ENCODE measurements at places on chromosomes 5 and 9.
A peak's percentile ranks its signal among the peaks of the same experiment; 100 is the strongest.

DNA sequence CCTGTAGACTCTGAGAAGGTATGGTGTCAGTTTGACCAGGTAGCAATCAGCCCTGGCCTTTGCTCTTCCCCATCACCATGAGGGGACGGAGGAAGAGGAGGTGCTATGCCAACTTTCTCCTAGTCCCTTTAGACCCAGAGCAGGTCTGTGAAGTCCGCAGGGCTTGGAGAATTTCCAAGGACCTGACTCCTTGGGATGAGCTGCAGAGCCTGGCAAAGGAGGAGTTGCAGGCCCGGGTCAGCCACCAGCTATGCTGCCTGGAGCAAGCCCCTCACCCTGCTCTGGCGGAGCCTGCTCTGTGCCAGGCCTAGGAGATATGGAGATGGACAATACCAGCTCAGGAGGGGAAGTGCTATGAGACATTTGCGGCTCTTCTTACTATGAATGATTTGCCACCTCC, 188.3 kb downstream of the CDK5RAP2 start:
- H3K27ac ChIP-seq = no peak overlapping the region
- peaks cover 29% of the 10 kb centered on the region for H3K36me3 ChIP-seq
- H3K4me1 ChIP-seq = peaks cover 20% of the 10 kb centered on the region
- DNase-seq = no peak
- no peak overlapping the region for H3K4me3 ChIP-seq

GRCh38 chr5:135137146-135137915, 103.3 kb upstream of the PITX1 start:
- no peak for DNase-seq
- peaks cover 44% of the 10 kb centered on the region for H3K4me1 ChIP-seq
- no peak overlapping the region for H3K4me3 ChIP-seq

DNA sequence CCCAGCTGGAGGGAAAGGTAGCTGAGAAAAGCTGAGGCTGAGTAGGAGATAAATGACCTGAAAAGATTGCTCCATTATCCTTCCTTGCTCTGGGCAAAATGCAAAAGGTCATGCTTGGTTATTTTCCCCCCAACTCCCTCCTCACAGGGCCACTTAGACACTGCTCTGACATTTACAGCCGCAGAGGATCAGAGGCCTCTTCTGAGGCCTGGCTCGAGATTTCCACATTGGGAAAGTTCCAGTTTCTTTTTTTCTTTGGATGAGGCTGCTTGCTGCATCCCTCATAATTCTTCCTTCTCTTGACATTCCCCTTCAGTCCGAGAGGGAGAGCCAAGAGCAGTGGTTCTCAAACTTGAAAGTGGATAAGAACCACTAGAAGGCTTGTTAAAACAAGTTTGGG, 60.1 kb upstream of the HSPA9 start:
- no peaks in the 10 kb centered on the region for H3K36me3 ChIP-seq
- peak; percentile 29 for DNase-seq
- no peak overlapping the region for H3K27ac ChIP-seq
- H3K27me3 ChIP-seq = peaks cover 15% of the 10 kb centered on the region
- H3K4me3 ChIP-seq = no peak overlapping the region

DNA sequence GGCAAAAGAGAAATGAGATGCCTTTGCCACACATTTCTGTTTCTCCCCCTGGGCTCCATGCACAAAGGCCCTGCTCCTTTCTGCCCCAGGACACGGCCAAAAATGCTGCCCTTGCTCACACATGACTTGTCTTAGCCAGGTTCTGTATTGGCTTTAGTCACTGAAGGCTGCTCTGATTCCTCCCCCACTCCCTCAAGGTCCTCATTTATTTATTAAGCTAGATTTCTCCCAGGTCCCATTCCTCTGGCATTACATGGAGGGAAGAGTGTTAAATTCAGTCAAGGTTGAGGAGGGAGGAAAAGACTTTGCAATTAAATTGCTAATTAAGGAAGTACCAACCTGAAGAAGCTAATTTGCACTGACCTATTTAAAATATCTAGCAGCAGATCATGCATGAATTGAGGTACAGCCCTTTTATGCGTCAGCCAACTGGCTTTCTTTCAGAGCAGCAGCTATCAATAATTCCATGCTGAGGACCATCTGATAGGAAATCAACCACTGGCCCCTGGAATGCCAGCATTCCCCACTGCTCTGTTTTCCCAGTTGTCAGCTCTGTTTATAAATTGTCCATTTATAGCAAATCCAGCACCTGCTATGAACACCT, 81.2 kb upstream of the MAP3K1 start:
- H3K4me3 ChIP-seq = no peak overlapping the region
- no peak overlapping the region for H3K27ac ChIP-seq
- peaks cover 3% of the 10 kb centered on the region for H3K4me1 ChIP-seq
- H3K36me3 ChIP-seq = no peaks in the 10 kb centered on the region
- 0 out of 2 replicates have a peak, but pooled peaks cover under 1% of the 10 kb centered on the region for H3K27me3 ChIP-seq

- DNase-seq = peak; percentile 93
- no peaks in the 10 kb centered on the region for H3K36me3 ChIP-seq
- no peaks in the 10 kb centered on the region for H3K27me3 ChIP-seq
- no peak overlapping the region for H3K4me3 ChIP-seq
- no peak overlapping the region for H3K27ac ChIP-seq
- H3K4me1 ChIP-seq = peaks cover 2% of the 10 kb centered on the region
These were observed 42.3 kb upstream of the MOCS2 start for GRCh38 chr5:53151713-53152458.

GRCh38 chr9:114722937-114723620, 41.1 kb upstream of the TEX48 start:
- H3K27me3 ChIP-seq = peaks cover 29% of the 10 kb centered on the region
- H3K36me3 ChIP-seq = no peaks in the 10 kb centered on the region
- peak overlapping the region; percentile 69 for H3K27ac ChIP-seq
- DNase-seq = no peak
- H3K4me1 ChIP-seq = peaks cover 19% of the 10 kb centered on the region

- H3K36me3 ChIP-seq = no peaks in the 10 kb centered on the region
- H3K4me1 ChIP-seq = no peaks in the 10 kb centered on the region
- H3K27me3 ChIP-seq = peaks cover 46% of the 10 kb centered on the region
- no peak overlapping the region for H3K4me3 ChIP-seq
- DNase-seq = no peak
- H3K27ac ChIP-seq = no peak overlapping the region
These were observed 87.4 kb upstream of the SH3PXD2B start for GRCh38 chr5:172541773-172542136.

GRCh38 chr5:156589104-156589945, 260.8 kb upstream of the PPP1R2B start:
- peaks cover 4% of the 10 kb centered on the region for H3K4me1 ChIP-seq
- H3K27me3 ChIP-seq = no peaks in the 10 kb centered on the region

DNA sequence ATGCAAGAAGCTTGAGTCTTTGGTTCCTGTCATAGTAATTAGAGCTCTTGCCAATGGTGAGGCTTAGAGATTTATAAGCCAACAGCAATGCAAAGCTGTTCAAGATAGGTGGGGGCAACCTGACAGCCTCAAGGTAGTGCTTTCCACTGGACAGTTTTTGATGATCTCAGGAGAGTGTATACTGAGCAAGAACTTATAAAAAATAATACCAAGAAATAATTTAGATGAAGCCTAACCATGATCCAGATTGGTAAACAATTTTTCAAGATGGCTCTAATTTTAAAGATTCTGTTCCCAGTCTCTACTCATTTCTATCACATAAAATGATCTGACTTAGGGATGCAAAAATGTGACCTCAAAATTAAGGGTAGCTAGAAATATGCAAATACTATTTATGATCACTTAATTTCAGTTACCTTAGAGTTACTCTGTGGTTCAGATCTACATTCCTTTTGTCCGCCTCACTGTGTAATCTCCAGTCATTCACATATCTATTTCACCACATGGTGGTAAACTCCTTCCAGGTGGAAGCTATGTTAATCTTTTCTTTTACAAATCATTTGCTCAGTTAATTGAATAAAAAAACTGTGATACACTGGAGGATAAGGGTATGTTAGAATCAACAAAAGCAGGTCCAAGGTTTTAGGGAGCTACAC, 1228.0 kb upstream of the C9orf72 start:
- H3K27ac ChIP-seq = no peak overlapping the region
- no peaks in the 10 kb centered on the region for H3K36me3 ChIP-seq
- DNase-seq = no peak
- H3K4me1 ChIP-seq = no peaks in the 10 kb centered on the region

GRCh38 chr5:132546108-132546507, 2.8 kb upstream of the IL5 start:
- no peaks in the 10 kb centered on the region for H3K4me1 ChIP-seq
- H3K27me3 ChIP-seq = peaks cover 16% of the 10 kb centered on the region
- no peak overlapping the region for H3K27ac ChIP-seq
- H3K36me3 ChIP-seq = no peaks in the 10 kb centered on the region
- DNase-seq = no peak
